Stimulated activated CD8-positive, alpha-beta memory T cell treated with anti-CD3 and anti-CD28 coated beads, Interleukin-7, amount 100 ng/mL, for 1 hour (primary cell): ENCODE measurements at places on chromosomes 4 and X.

DNA sequence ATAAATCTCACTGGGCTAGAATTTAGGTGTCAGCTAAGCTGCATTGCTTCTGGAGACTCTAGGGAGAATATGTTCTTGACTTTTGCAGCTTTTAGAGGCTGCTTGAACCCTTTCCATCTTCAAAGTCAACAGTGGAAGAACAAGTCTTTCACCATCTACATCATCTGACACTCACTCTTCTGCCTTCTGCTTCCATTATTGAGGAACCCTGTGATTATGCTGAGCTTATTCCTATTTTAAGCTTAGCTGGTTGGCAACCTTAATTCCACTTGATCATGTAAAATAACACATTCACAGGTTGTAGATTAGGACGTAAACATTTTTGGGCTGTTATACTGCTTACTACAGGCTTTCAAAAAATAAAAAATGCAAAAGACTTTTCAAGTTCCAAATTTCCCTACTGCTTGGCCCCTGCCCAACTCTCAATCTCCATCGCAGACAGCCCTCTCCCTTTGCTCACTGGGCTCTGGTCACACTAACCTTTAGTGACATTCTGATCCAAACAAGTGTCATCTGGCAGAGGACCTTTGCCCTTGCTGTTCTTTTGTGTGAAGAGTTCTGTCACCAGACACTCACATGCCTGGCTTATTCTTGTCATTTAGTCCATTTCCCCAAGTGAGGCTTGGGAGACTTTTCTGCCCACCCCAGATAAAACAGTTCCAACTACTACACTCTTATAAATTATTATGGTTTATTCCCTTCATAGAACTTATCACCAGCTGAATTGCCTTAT is 1056.0 kb downstream of the STIM2 start:
- no peak for DNase-seq

GRCh38 chr4:13174001-13174400 is 310.1 kb downstream of the RAB28 start:
- DNase-seq, result no peak

GRCh38 chr4:54924891-54925290 is 200.5 kb downstream of the KDR start:
- DNase-seq, result no peak

GRCh38 chr4:174611792-174612191 is 89.5 kb upstream of the HPGD start:
- DNase-seq, result no peak

GRCh38 chr4:95091272-95091671 is 333.5 kb downstream of the BMPR1B start:
- DNase-seq, result no peak

DNA sequence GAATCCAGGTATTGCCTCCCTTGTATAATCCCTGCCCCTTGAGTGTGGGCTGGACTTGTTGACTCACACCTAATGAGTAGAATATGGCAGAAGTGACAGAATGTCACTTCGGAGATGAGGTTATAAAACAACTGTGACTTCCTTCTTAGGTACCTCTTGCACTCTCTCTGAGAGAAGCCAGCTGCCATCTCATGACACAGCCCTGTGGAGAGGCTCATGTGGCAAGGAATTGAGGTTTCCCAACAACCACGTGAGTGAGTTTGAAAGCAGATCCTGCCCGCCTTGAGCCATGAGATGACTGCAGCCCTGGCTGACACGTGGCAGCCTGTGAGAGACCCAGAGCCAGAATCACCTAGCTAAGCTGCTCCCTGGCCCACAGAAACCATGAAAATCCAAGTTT is 13.5 kb downstream of the ASB11 start:
- DNase-seq, result no peak

DNA sequence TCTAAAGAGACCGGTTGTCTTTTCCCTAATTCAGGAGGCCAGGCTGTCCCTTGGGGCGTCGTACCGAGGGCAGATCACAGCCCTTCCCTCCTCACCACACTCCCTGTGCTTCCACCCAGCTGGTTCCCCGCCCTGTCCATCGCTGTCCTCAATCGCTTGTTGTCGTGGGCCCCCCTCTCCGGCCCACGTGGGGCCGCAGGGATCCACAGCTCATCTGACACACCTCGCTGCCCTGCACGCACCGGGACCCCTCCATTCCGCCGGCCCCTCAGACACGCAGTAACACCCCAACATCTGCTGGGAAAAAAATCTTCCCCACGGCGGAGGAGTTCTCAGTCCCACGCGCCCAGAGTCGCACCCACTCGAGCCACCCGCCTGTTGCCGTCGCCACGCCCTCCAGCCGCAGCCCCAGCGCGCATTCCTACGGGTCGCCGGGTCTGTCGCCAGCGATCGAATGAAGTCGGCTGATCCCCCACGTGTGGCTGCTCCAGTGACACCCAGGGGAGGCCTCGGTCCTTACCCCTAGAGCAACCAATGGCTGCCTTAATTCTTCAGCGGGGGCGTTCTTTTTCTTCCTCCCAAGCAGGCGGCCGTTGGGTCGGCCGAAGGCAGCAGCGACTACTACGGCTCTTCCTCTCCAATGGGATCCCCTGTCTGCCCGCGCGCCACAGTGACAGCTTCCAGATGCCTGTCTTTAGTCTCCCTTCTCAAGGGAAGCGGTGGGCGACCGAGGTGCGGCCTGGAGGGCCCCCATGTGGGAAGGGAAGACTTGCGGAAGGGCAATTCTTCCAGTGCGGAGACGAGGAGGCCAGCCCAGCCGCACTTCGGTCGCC is 893 bp upstream of the SEPTIN11 start:
- peak; percentile 29 for DNase-seq

DNA sequence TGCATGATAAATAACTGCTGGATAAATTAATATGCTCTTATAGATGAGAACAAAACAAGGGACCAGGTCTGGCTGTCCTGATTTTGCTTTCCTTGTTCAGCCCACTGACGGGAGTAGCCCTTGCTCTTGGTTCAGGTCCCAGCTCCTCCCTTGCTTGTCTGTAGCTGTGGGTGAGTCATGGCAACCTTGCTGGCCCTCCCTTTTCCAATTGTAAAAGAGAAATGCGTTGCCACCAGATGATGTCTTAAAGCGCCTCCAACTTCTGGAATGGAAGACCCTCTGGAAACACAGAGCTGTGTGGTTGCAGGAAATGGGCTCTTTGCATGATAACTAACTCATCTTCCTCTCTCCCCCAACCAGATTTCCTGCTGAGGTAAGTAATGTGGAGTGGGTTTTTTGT is 171.4 kb downstream of the AASDH start:
- no peak for DNase-seq

DNA sequence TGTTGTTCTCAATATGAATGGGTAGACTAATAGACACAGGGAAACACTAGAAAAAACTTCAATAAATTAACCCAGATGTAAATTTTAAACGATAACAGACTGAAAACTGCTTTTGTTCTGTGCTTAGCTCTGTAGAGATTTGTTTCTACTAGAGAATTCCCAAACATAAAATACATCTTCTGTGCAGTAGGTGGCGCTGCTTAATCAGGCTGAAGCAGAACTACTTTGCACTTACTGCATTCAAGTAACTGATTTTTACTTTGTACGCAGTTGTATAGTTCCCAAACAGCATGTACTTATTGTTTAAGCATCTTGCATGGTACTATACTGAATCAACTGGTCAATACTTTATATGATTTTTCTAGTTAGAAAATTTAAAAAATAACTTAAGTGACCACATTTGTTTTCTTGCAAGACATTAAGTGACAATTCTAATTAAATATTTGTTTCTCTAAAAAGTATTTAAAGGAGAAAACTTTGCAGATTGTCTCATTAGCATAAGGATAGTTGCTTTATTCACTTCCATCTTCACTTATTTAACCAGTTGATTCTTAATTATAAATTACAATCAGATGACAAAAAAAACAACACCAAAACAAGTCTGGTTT is 490.6 kb downstream of the IL15 start:
- DNase-seq, result peak; percentile 32

GRCh38 chrX:113522814-113523213 is 682.2 kb upstream of the AMOT start:
- no peak for DNase-seq

- DNase-seq, result no peak
Observed at GRCh38 chrX:9604908-9605306, 140.0 kb downstream of the TBL1X start.
